ENCODE measurements at places on chromosomes 7 and 10.
A peak's percentile ranks its signal among the peaks of the same experiment; 100 is the strongest.

GRCh38 chr10:89278900-89279392 lies 22.9 kb upstream of the IFIT2 start:
- no peak for DNase-seq

DNA sequence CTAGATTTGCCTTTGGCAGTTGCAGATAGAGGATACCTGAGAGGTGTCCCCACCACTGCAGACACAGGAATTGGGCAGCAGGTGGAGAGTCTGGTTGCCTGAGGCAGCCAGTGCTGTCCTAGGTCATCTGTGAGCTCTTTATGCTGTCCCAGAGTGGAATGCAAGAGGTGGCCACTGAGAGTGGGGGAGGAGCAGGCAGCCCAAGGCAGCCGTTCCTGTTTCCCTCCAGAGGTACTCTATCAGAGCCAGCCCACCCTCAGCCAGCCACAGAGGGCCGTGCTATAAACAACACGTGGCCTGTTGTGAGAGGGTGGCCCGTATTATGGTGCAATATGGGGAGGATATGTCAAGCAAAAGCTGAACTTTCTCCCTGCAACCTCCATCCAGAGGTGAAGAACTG lies 8.5 kb downstream of the LRRC18 start:
- no peak for DNase-seq

DNA sequence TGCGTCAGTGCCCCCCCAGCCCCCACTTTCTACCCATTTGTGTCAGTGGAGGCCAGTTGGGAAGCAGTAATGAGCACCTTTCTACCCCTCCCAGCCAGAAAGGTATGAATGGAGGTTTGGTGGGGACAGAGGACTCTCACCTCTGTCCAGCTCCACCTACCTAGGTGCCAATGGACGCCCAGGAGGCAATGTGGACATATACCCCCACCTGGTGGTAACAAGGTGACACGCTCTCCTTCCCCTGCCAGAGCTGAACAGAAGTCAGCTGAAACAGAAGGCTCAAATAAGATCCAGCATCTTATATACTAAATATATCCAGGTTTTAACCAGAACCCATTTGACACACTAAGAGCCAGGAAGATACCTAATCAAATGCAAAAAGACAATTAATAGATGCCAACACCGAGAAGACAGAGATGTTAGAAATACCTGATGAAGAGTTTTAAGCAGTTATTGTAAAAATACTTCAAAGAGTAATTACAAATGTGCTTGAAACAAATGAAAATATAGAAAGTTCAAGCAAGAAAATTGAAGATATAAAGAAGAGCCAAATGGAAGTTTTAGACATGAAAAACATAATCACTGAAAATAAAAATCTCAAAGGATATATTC lies 18.4 kb upstream of the SORCS3 start:
- peak; percentile 70 for DNase-seq

GRCh38 chr7:150945853-150946420 lies 32.2 kb downstream of the KCNH2 start:
- no peak for DNase-seq

DNA sequence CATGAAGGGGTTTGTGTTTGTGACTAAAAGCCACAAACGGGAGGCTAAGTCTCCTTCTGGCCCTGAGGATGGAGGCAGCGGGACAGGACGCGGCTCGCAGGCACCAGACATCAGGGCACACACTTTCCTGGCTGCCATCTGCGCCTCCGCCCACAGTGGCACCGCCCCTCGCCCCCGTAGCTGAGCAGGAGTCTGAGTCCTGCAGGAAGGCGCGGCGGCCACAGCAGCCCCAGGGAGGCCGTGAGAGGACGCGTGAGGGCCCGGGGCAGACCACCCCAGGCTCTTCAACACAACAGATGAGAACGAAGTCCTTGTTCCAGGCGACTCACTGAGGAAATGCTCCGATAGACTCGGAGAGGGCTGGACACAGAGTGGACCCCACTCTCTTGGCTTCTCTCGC lies 6.6 kb downstream of the ADGRA1 start:
- no peak for DNase-seq

All from NCI-H82 (cell line).